CD4-positive, CD25-positive, alpha-beta regulatory T cell (primary cell): ENCODE measurements at places on chromosomes 2 and 18. TPM values are rescaled to one million over a fixed set of nuclear protein-coding genes. Genes with fewer than 3 reads are reported as not detected.
A peak's percentile ranks its signal among the peaks of the same experiment; 100 is the strongest.

The ANKRD44 gene
- 301 TPM for total RNA-seq

The PLB1 gene
- 2.0 TPM for total RNA-seq

- H3K4me3 ChIP-seq: no peak overlapping the region
- no peaks in the 10 kb centered on the region for H3K36me3 ChIP-seq
- peaks cover 8% of the 10 kb centered on the region for H3K4me1 ChIP-seq
- DNase-seq: no peak
These were observed 112.8 kb downstream of the CDC42EP3 start for GRCh38 chr2:37558623-37559022.

- no peak for DNase-seq
- no peaks in the 10 kb centered on the region for H3K27me3 ChIP-seq
- no peak overlapping the region for H3K4me3 ChIP-seq
- H3K27ac ChIP-seq: no peak overlapping the region
- H3K36me3 ChIP-seq: no peaks in the 10 kb centered on the region
These were observed 65.3 kb downstream of the STAT1 start for GRCh38 chr2:190948671-190949070.

The FBXO48 gene
- total RNA-seq: 2.7 TPM

The SOS1 gene
- 50.4 TPM for total RNA-seq

DNA sequence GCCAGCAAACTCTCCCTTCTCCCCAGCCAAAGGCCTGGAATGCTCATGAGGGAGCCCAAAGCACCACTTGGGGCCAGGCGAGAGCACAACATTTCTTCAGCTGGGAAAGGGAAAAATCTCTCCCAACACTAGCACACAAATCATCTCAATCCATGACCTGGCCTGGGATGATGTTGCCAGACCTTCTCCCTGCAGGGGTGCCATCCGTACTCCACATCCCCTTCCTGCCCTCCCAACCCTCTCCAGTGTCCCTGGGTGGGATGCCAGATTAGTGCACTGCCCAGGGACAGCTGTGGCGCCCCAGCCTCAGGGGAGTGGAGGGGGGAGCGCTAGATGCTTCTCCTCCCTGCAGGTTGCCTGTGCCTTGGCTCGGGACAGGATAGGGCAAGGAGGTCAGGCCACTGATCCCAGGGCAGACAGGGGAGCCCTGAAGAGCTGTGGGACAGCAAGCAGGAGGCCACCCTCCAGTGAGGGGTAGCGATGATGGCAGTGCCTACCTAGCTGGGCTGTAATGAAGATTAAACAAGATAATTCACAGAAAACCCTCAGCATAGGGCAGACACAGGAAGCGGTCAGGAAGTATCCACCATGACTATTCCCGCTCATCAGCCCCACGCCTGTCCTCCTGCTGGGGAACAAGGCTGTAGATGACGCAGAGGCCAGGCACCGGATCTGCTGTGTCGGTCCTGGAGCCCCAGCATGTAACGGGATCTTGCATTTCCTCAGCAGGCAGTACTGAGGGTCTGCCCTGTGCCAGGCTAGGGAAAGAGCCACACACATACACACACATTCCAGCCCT is 31.1 kb downstream of the SERTAD2 start:
- H3K4me1 ChIP-seq: no peaks in the 10 kb centered on the region
- DNase-seq: no peak
- H3K36me3 ChIP-seq: no peaks in the 10 kb centered on the region
- no peak overlapping the region for H3K27ac ChIP-seq
- no peak overlapping the region for H3K4me3 ChIP-seq

- H3K27me3 ChIP-seq: peaks cover 6% of the 10 kb centered on the region
- H3K4me3 ChIP-seq: peak overlapping the region; percentile 94
- H3K36me3 ChIP-seq: no peaks in the 10 kb centered on the region
- DNase-seq: peak; percentile 23
These were observed 1.2 kb upstream of the ME2 start for GRCh38 chr18:50877545-50878265.

- H3K4me3 ChIP-seq: no peak overlapping the region
- no peaks in the 10 kb centered on the region for H3K27me3 ChIP-seq
- DNase-seq: no peak
- H3K36me3 ChIP-seq: no peaks in the 10 kb centered on the region
- no peaks in the 10 kb centered on the region for H3K4me1 ChIP-seq
- H3K27ac ChIP-seq: no peak overlapping the region
These were observed 46.6 kb downstream of the HS6ST1 start for GRCh38 chr2:128271911-128272600.

DNA sequence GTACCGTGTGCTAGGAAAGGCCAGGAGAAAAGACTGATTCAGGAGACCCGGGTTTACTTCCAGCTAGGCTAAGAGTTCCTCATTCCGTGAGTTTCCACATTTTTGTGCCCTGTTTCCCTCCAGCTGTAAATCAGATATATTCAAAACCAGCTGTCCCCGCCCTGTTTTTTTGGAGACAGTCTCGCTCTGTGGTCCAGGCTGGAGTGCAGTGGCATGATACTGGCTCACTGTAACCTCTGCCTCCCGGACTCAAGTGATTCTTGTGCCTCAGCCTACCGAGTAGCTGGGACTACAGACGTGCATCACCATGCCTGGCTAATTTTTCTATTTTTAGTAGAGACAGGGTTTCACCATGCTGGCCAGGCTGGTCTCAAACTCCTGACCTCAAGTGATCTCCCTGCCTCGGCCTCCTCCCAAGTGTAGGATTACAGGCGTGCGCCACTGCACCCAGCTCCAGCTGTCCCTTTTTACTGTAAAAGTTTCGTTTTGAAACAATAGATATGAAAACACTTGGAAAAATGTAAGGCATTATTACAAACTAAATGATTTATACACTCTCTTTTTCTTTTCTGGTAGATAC is 112.8 kb upstream of the SEC11C start:
- no peak for DNase-seq
- H3K4me1 ChIP-seq: no peaks in the 10 kb centered on the region
- no peak overlapping the region for H3K4me3 ChIP-seq
- no peak overlapping the region for H3K27ac ChIP-seq

The SERPINB11 gene
- not detected for total RNA-seq

- H3K4me1 ChIP-seq: peaks cover 40% of the 10 kb centered on the region
- DNase-seq: peak; percentile 76
- H3K4me3 ChIP-seq: peak overlapping the region; percentile 92
These were observed 16.2 kb downstream of the GALM start for GRCh38 chr2:38682008-38682575.

The BUB1 gene
- total RNA-seq: 11.7 TPM

DNA sequence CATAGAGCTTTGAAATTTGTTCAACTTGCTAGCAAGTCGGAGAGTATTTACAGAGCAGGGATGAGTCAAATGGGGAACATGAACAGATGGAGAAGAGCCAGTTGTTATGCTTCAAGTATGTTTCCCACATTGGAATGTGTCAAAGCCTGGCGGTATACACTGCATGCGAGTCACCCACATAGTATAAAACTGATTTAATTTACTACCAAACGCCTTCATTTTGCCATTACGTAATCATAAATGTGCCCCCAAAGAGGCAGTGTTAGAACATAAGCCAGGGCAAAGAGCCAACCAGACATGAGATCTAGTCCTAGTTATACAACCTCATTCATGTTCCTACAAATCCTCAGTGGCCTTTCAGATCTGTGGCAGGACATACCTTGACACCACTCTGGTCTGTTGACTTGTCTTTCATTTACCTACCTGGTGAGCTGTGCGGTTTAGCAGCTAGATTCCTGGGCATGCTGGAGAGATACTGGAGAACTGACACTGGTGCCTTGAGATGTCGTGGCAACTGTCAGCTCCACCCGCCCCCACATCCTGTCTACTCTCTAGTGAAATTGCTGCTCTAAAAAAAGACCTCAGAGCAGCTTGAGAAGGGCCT is 21.7 kb upstream of the NRP2 start:
- no peak overlapping the region for H3K27ac ChIP-seq
- H3K36me3 ChIP-seq: no peaks in the 10 kb centered on the region
- peaks cover 4% of the 10 kb centered on the region for H3K27me3 ChIP-seq
- DNase-seq: no peak

The TXNDC9 gene
- 15.1 TPM for total RNA-seq

GRCh38 chr2:85757860-85758259 is 4.1 kb downstream of the ATOH8 start:
- H3K27ac ChIP-seq: no peak overlapping the region
- no peaks in the 10 kb centered on the region for H3K36me3 ChIP-seq
- no peak overlapping the region for H3K4me3 ChIP-seq
- H3K4me1 ChIP-seq: peaks cover 29% of the 10 kb centered on the region

DNA sequence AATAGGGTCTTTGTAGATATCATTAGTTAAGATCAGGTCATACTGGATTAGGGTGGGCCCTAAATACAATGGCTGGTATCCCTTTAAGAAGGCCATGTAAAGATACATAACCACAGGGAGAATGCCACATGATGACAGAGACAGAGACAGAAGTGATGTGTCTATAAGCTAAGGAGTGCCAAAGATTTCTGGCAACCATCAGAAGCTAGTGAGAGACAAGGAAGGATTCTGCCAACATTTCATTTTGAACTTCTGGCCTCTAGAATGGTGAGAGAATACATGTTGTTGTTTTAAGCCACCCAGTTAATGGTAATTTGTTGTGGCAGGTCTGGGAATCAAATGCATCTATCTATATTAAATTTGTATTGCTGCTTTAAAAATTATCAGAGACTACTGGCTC is 185.5 kb upstream of the CYRIA start:
- no peaks in the 10 kb centered on the region for H3K36me3 ChIP-seq
- H3K4me3 ChIP-seq: no peak overlapping the region
- H3K27ac ChIP-seq: no peak overlapping the region
- H3K4me1 ChIP-seq: no peaks in the 10 kb centered on the region
- H3K27me3 ChIP-seq: no peaks in the 10 kb centered on the region

DNA sequence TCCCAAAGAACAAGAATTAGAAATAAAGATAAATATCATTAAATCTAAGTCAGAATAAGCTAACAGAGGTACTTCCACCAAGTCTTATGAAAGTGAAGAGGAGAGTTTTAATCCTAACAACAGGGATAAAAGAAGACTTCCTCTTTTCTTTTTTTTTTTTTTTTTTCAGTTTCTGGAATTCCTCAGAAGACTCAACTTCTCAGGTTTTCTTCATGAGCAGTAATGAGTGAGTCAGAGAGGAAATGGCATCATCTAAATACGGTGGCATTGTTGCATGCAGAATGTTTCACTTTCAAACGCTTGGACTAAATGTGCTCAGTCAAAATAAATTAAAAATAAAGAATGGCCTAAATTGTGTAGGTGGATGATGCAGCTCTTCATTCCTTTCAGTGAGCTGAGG is 45.6 kb upstream of the ARHGAP15 start:
- peaks cover 20% of the 10 kb centered on the region for H3K4me1 ChIP-seq
- peak overlapping the region; percentile 16 for H3K4me3 ChIP-seq
- DNase-seq: no peak
- H3K27ac ChIP-seq: no peak overlapping the region

The UGT1A6 gene
- total RNA-seq: not detected

DNA sequence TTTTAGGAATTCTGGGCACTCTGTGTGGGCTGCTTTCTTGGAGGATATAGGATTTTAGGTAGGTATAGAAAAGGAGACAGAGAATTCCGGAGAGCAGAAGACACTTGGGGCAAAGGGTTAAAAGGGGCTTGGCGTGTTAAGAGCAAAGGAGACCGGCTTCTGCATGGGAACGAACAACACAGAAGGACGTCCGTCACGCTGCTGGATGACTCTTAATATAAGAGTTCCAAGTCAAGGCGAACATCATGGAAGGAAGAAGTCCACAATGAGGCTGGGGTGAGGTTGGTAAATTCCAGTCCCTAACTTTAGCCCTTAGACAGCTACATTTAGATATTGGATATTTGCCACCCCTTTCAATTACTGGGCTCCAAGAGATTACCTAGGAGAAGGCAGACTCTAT is 15.9 kb upstream of the SLC20A1 start:
- H3K27ac ChIP-seq: no peak overlapping the region
- DNase-seq: no peak
- peak overlapping the region; percentile 53 for H3K4me3 ChIP-seq
- no peaks in the 10 kb centered on the region for H3K36me3 ChIP-seq

DNA sequence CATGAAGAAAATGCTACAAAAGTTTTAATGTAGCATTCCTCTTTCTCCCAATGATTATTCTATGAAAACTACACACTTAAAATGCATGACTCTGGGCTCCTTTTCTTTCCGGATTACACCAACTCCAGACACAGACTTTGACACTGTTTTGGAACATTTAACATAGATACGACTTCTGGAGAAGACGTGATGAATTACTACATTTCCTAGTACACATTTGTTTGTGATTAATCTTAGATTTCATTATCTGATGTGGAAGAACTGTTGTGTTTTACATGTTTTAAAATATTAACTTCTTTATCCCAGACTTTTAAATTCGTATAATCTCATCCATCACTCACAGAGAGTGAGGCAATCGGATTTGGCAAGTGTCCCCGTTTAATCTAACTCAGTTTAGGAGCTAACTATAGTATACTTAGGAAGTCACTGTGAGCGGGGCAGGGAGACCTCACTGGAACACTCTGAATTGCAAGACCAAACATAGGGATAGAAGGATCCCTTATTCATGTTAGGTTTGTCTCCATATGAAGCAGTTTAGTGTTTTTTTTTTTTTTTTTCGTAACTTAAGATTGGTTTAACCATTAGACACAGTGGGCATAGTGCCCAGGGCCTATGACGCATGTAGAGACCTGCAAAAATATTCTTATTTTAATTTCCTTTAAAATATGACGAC is 66.7 kb downstream of the PDE1A start:
- H3K4me1 ChIP-seq: no peaks in the 10 kb centered on the region
- no peak overlapping the region for H3K4me3 ChIP-seq
- DNase-seq: no peak
- no peak overlapping the region for H3K27ac ChIP-seq
- no peaks in the 10 kb centered on the region for H3K36me3 ChIP-seq
- no peaks in the 10 kb centered on the region for H3K27me3 ChIP-seq

The RASGRP3 gene
- total RNA-seq: 9.1 TPM

The SPAG16 gene
- total RNA-seq: 7.7 TPM

The TBC1D8 gene
- total RNA-seq: 1.0 TPM

DNA sequence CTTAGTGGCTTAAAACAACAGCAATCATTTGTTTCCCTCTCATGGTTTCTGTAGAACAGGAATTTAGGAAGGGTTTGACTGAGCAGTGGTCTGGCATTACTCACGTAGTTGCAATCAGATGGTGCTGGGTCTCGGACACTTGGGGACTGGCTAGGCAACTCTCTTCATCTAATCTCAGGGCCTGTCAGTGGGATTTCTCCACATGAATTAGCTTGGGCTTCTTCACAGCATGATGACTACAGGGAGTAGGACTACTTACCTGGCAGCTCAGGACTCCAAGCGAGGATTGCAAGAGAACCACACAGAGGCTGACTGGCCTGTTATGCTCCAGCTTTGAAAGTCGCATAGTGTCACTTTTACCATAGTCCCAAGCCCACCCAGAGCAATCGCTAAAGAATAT is 125.1 kb downstream of the TTC27 start:
- DNase-seq: no peak
- H3K4me1 ChIP-seq: peaks cover 12% of the 10 kb centered on the region
- no peak overlapping the region for H3K27ac ChIP-seq
- H3K4me3 ChIP-seq: no peak overlapping the region

The REEP1 gene
- total RNA-seq: not detected

The AQP4 gene
- total RNA-seq: not detected

The ADI1 gene
- 21.2 TPM for total RNA-seq

DNA sequence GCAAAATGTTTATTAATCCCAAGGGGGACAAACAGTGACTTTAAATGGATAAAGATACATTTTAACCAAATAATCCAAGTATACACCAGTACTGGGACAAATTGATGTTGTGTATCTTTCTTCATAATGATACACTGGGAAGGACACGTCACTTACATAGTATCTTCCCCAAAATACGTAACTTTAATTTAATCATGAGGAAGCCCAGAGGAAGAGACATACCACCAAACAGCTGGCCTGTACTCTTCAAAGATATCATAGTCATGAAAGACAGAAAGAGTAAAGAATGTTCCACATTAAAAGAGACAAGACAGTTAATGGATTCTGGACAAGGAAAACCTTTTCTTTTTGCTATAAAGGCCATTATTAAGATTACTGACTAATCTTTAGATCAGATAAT is 37.1 kb downstream of the AGFG1 start:
- no peak overlapping the region for H3K4me3 ChIP-seq
- H3K4me1 ChIP-seq: peaks cover 42% of the 10 kb centered on the region
- H3K27ac ChIP-seq: no peak overlapping the region
